Astrocyte of the spinal cord (primary cell): ENCODE measurements at places on chromosomes 2 and 18.

GRCh38 chr18:48303883-48304282 is 105.3 kb downstream of the ZBTB7C start:
- DNase-seq: no peak

DNA sequence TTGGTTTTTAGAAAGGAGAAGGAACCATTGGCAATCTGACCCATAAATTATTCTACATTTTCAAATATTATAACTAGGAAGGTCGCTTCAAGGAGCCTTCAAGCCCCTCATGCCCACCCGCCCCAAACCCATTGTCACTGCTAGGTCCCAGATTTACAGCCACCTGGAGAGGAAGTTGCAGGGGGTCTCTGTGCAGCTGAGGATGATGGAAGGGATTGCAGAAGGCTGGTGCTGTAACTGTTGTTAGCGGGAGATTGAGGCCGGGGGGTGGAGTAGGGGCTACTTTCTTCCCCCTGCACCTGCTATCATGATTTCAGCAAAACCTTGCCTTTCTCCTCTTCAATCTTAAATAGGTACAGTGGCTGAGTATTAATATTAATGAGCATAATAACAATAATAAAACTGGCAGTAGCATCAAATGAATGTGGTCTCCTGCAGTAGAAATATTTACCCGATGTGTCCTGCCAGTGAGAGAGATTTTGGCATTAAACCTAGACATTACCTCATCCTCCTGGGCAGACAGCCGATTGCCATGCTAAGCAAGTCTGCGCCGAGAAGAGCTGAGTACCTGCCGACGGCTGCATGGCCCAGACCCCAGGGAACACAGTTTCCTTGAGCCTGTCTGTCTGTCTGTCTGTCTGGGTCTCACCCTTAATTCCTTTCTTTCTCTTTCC is 225.4 kb downstream of the FAM210A start:
- DNase-seq: peak; percentile 88

DNA sequence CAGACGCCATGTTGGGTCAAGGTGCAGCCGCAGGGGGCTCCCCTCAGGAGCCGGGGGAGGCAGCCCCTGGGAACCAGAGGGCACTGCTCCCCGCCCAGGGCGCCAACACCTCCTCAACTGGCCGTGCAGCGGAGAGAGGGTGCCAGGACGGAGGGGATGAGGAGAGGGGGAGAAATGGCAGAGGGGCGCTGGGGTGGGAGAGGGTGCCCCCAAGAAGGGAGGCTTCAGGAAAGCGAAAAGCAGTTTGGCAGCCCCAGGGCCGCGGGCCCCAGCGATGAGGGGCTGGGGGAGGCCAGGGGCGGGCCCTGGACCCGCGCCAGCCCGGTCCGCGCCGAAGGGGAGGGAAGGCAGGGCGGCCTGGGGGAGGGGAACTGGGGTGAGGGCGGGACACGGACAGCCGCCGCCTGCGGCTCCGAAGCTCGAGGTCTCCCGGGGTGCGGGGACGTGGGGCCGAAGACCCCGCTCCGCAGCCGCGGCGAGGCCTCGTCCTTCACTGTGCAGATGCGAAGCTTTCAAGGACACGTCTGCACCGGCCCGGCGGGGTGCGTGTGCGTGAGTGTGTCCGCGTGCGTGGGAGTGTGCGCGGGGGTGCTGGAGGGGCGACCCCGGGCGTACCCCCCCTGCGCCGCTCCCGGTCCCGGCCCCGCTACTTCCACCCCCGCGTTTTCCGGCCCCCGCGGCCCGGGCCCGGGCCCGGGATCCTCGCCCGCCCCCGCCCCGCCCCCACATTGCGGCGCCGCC is 1.4 kb downstream of the DNMT3A start:
- no peak for DNase-seq

- DNase-seq: peak; percentile 80
Measured at GRCh38 chr2:54704688-54705605, 18.5 kb upstream of the EML6 start.

DNA sequence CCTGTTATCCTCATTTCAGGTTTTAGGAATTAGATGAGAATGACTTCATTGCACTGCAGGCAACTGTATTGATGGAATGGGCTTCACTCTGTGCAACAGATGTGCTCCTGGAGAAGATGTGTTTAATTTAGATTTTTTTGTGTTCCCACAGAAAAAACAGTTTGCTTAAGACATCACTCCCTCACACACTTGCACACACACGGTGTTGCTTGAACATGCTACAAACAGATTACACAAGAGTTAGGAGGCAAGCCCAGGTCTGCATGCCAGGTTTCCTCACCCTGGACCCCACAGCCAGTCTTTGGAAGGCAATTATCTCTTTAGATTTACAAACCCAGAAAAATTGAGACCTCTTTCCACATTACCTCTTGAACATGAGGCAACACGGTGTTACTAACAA is 93.7 kb upstream of the KLHL29 start:
- DNase-seq: no peak

DNA sequence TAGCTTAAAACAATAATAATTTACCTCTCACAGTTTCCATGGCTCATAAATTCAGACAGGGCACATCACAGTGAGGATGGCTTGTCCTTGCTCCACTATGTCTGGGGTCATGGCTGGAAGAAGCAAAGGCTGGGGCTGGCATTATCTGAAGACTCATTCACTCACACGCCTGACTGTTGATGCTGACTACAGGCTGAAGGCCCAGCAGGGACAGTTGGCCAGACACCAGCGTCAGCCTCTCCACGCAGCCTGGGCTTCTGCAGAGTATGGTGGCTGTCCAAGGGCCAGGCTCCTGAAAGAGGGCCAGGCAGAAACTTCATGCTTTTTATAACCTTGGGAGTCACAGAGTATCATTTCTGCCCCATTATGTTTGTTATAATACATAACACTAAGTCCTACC is 33.4 kb downstream of the YPEL5 start:
- no peak for DNase-seq

DNA sequence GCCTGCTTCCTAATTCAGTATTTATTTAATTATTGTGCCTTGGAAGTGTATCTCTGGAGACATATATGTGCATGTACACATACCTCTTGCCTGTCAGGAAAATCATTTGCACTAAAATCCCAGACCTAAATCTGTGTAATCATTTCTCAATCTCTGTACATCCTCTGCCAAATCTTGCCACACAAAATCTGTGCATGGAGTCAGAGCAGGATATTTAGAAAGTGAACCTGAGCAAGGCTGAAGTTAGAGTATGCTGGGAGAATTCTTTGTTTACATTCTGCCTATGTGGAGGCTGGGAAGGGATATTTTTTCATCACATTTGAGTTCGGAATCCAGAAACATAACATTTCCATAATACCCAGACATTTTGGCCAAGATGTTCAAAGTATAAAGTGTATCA is 9.3 kb downstream of the XRCC5 start:
- no peak for DNase-seq

DNA sequence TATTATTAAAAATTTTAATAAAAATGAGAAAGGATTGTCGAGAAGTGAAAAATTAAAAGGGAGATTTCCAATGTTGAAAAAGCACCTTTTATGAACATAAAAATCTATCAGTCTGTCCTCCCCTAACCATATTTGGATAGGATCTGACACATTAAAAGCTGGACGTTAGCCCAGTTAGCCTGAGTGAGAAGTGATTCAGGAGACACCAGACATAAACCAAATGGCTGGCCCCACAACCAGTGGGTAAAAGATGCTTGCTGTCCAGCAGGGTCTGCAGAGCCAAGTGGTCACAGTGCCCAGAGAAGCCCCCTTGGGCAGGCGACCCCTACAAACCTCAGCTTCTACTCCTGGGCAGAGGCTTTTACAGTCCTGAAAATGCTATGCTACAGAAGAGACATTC is 253.8 kb upstream of the LYPD1 start:
- peak; percentile 74 for DNase-seq

GRCh38 chr2:45345331-45346234 is 265.5 kb downstream of the SRBD1 start:
- no peak for DNase-seq

DNA sequence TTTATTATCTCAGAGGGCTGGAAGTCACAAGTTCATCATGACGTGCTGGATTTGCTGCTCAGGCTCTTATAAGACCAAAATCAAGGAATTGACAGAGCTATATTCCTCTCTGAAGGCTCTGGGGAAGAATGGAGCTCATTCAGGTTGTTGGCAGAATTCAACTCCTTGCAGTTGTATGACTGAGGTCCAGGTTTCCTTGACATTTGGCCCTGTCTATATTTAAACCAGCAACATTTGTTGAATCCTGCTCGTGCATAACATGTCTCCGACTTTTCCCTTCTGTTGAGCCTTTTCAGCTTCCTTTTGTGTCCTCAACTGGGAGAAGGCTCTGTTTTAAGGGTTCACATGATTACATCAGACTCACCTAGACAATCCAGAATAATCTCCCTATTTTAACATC is 203.4 kb downstream of the PDE11A start:
- DNase-seq: no peak

DNA sequence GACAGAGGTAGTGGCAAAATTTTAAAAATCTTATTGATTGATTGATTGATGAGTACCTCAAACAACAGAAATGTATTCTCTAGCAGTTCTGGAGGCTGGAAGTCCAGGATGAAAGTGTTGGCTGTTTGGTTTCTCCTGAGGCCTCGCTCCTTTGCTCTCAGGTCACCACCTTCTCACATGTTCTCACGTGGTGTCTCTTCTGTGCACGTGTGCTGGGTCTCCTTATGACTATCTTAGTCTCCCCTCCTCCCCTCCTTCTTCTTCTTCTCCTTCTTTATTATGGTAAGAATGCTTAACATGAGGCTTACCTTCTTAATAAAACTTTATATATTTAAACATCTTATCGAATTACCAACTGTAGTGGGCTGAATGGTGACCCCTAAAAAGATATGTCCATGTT is 446.0 kb upstream of the SPHKAP start:
- DNase-seq: no peak

DNA sequence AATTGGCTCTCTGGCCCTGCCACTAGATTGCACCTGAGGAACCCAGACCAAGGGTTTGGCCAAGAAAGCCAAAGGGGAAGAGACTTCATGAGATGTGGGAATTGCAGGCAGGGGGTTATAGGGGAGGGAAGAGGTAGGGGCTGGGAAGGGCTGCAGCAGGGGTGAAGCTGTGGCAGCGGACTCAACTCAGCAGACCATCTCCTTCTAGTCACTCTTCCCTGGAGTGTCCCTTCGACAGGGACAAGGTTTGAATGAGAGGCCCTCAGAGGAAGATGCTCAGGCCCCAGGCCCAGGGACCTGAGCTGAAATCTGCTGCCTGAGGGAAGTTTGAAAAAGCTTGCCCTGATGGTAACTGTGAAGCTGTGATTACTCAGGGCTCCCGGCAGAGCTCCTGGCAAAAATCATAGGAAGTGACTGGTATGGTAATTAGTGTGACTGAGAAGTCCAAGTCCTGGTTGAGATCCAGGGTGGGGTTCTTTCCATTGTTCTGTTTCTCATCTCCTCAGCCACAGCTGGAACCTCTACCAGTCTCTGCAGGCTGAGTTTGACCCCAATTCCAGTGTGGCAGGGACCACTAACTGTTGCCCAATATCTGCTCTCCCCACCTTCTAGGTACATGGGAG is 300.9 kb downstream of the CYP26B1 start:
- peak; percentile 24 for DNase-seq

- DNase-seq: no peak
Measured at GRCh38 chr2:7665880-7666279, 748.7 kb downstream of the RNF144A start.

DNA sequence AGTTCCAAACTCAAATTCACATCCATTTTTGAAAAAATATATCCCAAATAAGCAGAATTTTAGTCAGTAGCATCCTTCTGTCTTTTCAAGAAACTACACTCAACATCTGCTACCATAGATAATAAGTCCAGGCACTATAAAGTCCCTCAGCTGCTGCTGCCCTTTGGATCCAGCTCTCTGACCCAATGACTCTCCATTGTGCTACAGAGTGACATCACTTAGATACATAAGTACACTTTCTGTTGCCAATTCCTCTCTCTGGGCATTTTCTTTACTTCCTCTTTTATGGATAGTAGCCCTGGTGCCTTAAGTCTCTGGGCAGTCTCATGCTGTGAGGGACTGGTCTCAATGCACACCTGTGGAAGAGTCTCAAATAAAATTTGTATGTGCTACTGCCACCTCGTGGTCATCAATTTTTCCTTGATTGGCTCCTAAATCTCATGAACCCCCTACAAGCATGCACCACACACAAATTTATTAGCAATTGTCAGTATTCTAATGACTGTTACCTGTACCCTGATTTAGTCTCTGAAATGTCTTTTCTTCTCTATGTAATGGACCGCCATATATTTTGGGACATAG is 219.2 kb downstream of the LRP1B start:
- DNase-seq: peak; percentile 29

DNA sequence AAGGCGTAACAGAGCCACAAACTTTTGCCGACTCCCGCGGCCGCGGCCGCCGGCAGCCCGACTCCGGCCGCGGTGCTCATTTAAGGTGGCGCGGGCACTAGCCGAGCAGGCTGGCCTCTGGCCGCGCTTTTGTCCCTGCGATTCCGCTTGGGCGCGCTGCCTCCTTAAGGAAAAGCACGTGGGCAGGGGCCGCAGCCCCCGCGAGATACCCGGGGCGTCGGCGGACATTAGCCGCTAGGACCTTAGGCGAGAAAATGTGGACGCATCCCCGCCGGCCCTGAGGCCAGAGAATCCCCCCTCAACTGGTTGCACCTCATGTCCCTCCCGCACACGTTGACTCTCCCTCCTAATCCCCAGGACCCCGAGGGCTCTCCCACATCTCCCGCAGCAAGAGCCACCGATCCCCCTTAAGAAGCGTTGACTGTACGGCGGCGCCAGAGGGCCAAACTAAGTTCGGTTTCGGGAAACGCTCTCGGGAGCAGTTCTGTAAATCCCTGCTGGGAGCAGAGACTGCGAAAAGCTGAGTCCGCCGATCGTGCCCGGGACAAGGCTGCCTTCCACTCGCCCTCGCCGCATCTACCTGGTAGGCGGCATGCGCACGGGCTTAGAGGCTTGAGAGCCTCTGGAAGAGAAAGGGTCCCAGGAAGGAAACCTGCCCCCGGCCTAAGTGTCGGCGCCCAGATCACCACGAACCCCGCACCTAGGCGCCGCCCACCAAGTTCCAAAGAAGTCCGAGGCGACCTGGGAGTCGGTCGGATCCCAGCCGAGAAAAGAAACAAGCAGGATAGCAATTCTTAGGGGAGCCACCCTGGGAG is 1.8 kb upstream of the SATB2 start:
- peak; percentile 98 for DNase-seq

- DNase-seq: peak; percentile 70
Measured at GRCh38 chr2:3461801-3462492, 57.4 kb downstream of the ADI1 start.

DNA sequence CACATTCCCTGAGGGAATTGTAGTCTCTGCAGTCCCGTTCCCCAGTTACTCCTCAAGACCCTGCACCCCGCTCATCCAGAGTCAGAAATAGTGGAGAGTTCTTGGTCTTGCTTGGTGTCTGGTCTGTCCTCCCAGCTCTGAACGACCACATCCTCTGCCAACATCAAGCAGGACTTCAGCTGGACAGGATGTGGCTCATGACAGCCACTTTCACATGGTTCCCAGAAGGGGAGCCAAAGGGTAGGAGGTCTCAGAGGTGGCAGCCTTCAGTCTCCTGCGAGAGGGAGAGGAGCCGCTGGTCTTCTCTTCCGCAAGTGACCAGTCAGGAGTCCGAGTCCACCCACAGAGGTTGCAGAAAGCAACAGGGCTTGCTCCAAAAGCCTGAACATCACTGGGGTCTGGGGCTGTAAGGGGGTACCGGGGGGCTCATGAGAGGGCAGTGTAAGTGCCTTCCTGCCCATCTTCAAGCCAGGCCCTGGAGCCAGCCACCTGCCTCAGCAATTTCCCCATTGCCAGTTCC is 29.8 kb downstream of the B3GNT7 start:
- no peak for DNase-seq
